ENCODE measurements at places on chromosomes 13 and 19.

GRCh38 chr13:99296398-99296797 is 10.8 kb downstream of the GPR183 start:
- DNase-seq, result no peak

GRCh38 chr19:54164369-54165068 is 5.0 kb upstream of the LENG1 start:
- DNase-seq, result peak; percentile 44

DNA sequence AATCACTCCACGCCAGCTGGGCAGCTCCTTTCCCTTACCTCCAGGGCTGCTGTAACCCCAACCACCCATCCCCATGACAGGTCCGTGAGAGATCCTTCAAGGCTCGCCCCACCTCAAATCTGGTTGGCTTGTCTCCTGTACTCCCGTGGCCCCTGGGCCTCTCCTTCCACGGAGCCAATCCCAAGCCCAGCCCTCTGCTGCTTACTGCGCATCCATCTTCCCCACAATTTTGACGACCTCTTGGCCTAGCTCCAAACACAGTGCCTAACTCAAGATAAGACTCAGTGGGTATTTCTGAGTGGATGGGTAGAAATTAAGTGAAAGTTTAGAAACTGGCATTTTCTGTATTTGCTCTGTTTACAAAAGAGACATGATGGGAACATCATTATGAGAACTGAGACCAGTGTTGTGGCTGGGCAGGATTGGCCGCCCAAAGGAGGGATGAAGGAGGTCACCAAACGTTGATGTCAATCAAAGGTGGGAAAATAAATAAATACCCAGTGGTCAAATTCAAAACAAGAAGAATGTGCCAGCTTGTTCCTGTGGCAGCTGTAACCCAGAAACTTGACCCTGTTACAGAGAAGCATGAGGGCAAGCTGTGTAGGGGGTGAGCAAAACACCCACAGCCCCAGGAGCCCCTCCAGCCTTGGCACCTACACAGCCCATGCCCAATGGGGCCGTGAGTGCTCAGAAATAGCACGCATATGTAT is 162.2 kb downstream of the ABCC4 start:
- no peak for DNase-seq

- no peak for DNase-seq
These were observed 34.9 kb downstream of the DNAJC15 start for GRCh38 chr13:43058318-43058674.

DNA sequence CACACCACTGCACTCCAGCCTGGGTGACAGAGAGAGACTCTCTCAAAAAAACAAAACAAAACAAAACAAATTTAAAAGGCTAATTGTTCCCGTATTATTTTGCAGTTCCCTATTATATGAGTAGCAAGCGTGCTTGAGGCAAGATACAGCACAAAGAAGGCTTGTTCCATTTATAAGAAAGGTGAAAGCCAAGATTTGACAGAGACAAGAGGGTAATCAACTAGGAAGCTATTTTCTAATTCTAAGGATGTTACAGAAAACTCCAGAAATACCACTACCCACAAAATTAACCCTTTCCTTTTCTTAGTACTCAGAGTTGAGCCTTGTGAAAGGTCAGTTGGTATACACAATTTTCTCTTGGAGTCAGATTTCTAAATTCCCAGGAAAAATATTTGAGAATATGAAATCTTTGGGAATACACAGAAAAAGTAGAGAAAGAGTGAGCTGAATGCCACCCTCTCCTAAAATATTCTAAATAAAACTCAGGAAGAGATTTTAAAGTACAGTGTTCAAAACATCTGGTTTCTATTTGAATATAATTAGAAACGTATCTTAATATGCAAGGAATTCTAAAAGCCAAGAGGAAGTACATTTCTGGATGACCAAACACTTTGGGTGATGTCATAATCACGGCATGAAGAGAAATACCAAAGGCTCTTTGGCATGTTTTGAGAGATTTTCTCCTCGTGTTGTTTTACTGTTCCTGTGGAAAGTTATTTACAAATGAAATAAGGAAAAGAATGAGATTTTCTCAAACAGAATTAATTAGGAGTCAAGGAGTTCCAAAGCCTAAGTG is 63.0 kb upstream of the FLT1 start:
- no peak for DNase-seq
